ENCODE measurements at places on chromosomes 6 and 20.

DNA sequence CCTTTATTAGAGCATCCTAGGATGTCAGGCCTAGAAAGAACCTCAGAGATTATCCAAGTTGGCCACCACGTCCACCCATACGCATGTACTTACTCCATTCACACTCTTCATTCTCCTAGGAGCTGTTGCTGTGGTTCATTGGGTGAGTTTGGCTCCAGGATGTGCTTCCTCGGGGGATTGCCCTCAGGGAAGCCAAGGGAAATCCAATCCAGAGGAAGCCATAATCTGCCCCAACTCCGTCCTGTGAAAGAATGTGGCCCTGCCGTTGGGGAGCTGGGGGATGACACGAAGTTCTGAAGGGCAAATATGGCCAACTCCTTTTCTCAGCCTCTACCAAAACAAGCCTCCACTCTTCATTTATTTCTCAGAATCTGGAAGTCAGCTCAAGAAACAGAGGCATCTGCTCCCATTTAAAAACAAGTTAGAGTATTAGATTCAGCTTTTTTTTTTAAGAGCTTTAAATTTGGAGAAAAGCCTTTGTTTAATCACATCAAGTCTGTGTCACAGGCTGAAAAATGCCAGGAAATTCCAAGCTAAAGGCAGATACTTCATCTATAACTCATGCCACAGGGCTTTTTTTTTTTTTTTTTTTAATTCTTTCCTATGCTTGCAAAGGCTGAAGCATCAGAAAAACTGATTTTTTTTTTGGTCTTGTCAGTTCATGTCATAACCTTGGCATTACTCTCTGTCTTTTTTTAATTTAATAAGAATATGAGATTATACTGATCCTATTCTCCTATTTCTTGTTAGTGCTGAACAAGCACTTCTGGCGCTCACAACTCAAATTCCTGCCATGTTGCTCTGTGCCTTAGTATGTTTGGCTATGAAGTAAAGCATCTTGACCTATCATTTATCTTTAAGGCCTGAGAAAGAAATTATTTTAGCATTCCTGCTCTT is 480.9 kb upstream of the MARCKS start:
- no peak for DNase-seq

GRCh38 chr20:62776692-62777527 is 19.4 kb upstream of the MRGBP start:
- peak; percentile 51 for DNase-seq

DNA sequence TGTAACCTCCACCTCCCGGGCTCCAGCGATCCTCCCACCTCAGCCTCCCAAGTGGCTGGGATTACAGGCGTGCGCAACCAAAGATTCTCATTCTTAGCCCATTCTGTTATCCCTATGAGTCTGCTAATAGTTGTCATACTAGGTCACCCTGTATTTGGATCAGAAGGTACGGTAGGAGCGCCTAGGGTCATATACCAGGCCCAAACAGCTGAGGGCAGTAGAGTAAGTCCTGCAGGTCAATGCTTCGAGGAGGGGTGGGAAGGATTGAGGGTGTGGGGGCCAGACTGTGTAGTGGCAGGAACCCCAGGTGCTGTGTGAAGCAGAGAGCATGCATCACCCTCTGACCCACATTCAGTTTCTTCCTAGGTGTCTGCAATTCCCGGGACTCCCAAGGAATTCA is 22.7 kb upstream of the POU5F1 start:
- no peak for DNase-seq

- no peak for DNase-seq
These were observed 142.6 kb upstream of the RPS6KA2 start for GRCh38 chr6:166769648-166770047.

DNA sequence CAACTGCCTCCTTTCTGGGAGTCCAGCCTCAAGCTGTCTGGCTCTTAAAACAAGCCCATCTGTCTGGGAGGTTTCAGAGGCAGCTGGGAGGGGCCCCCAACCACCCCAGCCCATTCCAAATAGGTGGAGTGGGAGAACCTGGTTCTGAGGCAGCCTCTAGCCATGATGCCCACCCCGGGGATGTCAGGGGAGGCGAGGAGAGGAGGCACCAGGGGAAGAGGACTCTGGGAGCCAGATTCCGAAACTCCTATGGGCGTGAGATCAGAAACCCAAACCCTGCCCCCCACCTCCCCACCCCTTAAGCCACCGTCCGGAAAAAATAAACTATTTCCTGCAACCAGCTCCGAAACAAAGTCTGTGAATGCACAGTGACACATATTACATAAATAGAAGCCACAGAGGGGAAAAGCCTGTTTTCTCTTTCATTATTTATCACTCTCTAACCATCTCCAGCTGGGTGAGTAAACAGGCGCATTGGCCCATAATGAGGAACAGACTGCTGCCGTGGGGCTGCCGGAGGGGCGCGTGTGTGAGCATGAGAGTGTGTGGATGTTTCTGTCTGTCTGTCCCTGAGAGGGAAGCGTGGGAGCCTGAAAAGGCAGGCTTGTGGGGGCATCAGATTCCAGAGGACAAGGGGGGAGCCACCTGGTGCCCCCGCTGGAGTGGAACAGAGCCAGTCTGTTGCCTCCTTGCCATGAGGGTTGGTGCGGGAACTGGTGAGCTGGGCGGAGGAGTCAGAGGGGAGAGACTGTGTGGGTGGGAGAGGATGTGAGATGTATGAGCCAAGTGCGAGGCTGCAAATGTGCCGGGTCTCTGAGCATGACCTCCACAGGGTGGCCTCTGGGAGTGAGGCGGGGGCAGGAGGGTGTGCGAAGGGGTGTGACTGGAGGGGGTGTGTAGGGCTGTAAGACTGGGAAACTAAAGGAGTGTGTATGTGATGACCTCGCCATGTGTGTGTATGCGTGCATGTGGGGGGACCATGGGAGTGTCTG is 14.3 kb upstream of the FOXP4 start:
- peak; percentile 61 for DNase-seq

DNA sequence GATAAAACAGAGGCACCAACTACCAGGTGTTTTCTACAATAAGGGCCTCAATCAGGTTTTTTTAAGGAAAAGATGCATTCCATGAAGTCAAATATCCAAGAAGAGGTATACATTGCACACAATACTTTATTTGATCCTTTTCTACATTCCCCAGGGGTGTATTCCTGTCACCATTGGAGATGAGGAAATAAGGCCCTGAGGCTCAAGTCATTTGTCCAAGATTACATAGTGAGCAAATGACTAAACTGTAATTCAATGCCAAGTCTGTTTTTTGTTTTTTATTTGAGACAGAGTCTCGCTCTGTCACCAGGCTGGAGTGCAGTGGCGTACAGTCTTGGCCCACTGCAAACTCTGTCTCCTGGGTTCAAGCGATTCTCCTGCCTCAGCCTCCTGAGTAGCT is 69.2 kb upstream of the CDYL start:
- no peak for DNase-seq

DNA sequence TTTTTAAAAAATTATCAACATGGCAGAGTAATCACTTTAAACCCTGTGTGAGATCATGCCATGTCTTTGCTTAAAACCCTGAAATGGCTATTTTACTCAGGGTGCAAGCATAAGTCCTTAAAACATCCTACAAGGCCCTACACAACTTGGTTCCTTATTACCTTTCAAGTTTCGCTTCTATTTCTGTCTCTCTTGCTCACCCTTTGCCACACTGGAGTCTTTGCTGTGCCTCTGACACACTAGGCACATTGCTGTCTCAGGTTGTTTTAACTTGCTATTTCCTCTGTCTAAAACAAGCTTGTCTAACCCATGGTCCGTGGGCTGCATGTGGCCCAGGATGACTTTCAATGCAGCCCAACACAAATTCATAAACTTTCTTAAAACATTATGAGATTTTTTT is 55.6 kb downstream of the KIAA0408 start:
- DNase-seq: no peak

DNA sequence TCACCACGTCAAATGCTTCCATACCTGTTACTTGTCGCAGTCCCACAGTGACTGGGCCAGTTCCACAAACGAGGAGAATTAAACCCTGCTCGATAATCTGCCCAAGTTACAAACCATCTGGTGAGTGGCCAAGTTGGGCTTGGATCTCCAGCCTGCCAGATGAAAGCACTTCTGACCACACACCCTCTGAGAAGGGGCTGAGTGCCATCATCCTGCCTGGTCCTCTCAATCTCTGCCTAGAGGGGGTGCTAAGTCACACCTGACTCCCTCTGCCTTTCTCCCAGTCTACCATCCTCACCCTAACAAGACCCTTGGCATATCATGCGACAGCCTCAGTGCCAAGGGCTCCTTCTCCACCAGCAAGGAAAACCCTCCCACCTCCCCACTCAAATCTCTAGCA is 15.8 kb downstream of the RRP36 start:
- DNase-seq: no peak

DNA sequence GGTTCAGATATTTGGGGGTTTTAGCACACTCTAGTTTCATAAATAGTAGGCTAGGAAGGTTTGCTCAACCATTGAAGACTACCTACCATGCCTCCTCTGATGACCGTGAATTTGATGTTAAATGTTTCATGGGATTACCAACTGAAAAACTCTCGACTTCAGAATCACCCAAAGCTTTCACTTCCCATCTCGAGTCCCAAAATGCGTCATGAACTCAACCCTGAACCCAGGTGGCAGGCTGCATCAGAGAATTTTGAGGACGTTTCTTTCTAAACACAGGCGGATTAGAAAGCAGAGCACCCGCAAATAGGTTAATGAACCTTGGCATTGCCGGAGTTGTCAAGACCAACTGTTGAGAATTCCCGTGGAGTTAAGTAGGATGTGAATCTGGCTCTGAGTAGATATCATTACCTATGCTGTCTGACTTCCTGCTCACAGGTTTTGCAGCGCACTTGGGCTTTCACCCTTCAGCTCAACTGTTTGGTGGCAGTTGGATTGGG is 98.4 kb upstream of the ADTRP start:
- no peak for DNase-seq

GRCh38 chr6:150528648-150529285 is 70.9 kb upstream of the PLEKHG1 start:
- DNase-seq: no peak

DNA sequence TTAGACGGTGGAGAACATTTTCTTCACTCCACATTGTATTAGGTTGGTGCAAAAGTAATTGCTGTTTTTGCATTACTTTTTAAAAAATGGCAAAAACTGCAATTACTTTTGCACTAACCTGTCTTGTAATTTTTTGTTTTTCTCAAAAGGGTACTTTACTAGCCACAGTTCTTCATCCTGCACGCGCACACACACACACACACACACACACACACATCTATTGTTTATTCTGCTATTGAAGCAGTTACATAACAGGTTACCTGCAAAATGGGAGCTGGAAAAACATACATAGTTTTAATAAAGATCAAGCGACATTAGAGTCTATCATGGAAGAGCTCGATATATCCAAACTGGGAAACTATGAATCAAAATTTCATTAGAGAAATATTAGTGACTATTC is 235.2 kb downstream of the SIM1 start:
- no peak for DNase-seq

- peak; percentile 7 for DNase-seq
These were observed 62.2 kb upstream of the DDR1 start for GRCh38 chr6:30821862-30822784.

GRCh38 chr6:28922821-28923317 is 916 bp downstream of the TRIM27 start:
- DNase-seq: peak; percentile 23

- no peak for DNase-seq
These were observed 1846.5 kb upstream of the DEFB115 start for GRCh38 chr20:29410806-29411457.

DNA sequence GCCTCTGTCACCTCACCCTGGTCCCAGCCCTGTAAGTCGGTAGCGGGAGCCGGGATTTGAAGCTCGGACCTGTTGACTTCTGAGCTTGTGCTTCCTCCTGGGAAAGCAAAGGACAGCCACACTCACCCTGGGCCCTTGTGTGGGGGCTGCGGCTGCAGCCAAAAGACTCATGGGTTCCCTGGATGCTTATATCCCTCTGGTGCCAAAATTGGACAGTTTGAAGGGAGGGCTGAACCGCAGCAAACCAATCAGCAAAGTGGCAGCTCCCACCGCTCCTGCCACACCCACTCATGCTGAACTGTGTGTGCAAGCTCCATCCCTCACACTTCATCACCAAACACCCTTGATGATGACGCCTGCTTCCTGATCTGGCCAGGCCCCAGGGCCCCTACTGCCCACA is 3.9 kb upstream of the CCN5 start:
- no peak for DNase-seq

- no peak for DNase-seq
These were observed 613.1 kb downstream of the EPHA7 start for GRCh38 chr6:92806254-92806653.
